GM12878 (cell line): ENCODE measurements at places on chromosomes 2 and 18.

- no peak for DNase-seq
Measured at GRCh38 chr18:2897448-2898185, 50.8 kb downstream of the EMILIN2 start.

DNA sequence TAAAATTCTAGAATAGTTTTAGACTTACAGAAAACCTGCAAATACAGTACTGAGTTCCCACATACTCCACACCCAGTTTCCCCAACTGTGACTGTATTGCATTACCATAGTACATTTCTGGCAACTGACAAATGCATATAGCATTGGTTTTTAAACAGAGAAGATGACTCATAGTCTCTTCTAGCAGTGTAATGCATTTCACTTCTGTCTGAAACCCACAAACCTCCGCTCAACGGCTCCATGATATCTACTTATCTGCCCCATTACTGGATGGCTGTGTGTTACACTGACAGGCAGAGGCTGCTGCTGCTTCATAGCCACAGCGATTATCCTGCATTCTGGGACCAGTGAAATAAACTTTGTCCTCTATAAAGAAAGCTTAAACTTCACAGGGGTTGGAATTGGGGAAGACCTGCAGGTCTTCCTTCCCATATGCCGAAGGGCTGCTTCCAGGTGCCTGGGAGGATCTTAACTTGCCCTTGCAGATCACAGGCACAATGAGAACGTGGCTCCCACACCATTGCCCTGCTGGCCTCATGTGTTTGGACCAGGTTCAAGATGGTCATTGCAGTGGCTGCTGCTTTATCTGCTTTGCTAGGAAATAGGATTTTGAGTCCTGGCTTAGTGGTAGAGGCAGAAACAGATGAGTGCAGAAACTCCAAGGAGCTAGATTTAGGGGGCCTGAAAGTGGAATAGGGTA lies 742.6 kb upstream of the HS6ST1 start:
- DNase-seq: peak; percentile 35

- DNase-seq: no peak
Measured at GRCh38 chr2:188734691-188735090, 239.5 kb upstream of the COL3A1 start.

GRCh38 chr18:10249270-10249669 lies 205.2 kb upstream of the APCDD1 start:
- DNase-seq: no peak

- DNase-seq: no peak
Measured at GRCh38 chr2:174124181-174124580, 124.2 kb downstream of the OLA1 start.

GRCh38 chr2:191675807-191676721 lies 1.9 kb upstream of the NABP1 start:
- DNase-seq: peak; percentile 94

- no peak for DNase-seq
Measured at GRCh38 chr2:71526975-71527374, 73.6 kb downstream of the DYSF start.

DNA sequence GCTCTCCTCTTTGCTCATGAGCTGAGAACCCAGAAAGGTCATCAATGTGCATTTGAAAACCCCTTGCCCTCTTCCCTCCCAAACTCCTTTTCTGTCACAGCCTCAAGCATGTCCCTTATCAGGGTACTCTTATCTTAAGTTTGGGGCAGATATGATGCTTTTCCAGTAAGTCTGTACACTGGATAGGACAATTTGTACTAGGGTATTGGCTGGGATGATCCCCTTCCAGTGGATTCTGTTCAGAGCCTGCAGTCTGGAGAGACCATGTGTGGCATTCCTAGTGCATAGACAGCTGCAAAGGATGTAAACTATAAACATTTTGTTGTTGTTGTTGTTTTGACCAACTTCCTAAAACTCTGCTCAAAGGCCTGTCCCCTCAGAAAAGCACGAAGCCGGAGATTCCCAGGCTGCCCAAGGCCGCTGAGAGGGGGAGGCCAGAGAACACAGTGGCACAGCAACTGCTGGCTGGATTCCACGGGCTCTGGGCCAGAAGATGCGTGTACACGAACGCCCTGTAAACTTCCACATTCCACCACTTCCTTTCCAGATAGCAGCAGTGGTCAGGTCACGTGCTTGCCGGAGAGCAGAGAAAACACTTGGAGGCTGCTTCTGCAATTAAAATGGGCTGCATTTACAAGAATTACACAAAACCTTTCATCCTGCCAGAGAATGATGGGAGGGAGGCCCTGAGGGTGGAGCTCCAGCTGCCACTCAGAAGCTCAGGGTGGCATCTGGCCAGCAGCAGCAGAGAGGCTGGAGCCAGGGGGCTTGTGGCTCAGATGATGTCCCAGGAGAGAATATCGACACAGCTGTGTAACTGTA lies 42.1 kb downstream of the BMP10 start:
- DNase-seq: no peak

DNA sequence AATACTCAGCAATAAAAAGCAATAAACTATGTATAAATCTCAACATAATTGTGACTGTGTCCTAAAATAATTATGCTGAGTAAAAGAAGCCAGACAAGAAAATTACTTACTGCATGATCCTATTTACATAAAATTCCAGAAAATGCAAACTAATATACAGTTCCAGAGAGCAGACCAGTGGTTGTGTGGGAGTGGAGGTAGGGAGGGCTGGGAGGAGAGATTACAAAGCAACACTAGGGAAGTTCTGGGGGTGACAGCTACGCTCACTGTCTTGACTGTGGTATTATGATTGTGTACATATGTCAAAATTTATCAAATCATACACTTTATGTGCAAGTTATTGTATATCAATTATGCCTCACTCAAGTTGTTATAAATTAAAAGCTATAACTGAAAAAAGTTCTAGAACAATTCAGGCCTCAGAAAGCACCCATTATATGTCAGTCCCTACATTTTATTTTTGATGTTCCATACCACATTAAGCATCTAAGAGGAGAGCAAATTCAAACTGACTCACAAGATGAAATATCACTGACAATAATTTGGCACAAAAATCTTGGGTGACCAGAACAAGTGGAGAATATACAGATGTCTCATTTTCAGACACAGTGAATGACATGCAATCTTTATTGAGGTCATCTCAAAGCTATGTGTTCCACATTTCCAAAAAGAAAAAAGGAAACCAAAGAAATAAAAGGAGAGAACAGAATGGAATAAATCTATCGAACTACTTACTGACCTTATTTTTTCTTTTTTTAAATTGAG lies 85.1 kb downstream of the ANTXR1 start:
- no peak for DNase-seq

DNA sequence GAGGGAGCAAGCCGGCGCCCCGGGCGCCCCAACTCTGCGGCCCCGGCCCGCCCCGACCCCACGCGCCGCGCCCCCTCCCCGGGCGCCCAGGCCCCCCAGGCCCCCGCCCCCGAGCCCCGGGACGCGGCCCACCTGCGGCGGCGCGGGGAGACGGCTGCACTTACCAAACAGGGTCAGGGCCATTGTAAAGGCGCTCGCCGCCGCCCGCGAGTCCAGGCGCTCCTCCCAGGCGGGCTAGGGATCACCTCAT lies 526 bp downstream of the CHN1 start:
- DNase-seq: no peak

DNA sequence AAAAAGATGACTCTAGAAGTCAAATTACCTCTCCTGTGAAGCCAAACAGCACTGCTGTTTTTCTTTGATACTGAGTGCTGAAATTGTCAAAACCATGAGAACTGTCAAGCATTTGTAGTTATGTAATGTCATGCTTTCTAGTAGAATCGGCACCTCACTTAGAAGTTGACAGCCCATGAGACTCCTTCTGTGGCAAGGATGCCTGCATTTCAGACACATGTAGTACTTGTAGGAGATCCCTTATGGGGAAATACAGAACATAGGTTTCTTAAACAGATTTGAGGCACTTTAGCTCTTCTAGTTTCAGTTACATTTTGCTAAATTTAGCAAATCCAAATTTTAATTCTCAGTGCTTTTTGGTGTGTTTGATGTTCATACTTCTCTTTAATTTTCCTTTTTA lies 15.7 kb downstream of the ZNF407 start:
- no peak for DNase-seq

DNA sequence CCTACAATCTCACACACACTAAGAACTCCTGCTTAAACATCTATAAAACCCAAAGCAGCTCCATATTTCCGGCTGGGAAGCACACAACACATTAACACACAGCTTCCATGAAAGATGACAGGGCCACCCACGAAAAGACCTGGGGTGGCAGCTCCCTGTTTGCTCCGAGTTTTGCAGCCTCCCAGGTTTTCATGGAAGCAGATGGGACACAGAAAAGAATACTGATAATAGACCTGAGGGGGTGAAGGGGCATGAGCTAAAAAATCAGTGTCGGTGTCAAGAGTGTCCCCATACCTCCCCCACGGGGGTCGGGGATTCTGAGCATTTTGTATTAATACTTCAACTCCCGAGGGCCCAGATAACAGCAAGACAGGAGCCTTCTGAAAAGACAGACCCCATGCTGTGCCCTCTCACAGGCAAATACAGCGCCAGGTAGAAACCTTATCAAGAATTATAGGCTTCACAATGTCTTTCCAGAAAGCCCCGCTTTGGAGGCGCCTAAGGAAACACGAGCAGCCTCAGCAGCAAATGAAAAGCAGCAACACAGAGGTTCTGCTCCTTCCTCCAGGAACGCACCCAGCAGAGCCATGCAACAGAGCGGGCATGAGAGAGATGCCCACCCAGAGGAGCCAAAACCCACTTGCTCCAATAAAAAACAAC lies 50.5 kb downstream of the ZNF516 start:
- no peak for DNase-seq

DNA sequence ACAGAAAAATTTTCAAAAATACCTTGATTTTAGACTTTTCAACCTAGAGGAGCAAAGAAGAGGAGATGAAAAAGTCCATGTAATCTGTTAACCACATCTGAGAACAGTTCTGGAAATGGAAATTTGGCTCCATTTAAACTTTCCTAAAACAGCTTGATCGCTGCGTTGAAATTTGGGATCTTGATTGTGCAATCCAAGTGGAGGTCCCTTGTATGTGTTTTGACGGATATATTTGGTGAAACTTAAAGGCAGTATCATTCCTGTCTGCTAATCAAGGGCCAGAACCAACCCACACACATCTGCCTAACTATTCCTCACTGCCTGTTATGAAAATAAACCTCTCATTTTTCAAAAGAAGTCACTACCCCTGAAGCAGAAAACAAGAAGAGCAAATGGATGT lies 46.6 kb downstream of the SPATS2L start:
- DNase-seq: no peak

- no peak for DNase-seq
Measured at GRCh38 chr18:23115683-23116096, 19.6 kb upstream of the CABLES1 start.

- DNase-seq: no peak
Measured at GRCh38 chr2:8232871-8233270, 449.0 kb upstream of the ID2 start.

GRCh38 chr18:31070206-31070605 lies 27.7 kb upstream of the DSC3 start:
- DNase-seq: no peak

- DNase-seq: no peak
Measured at GRCh38 chr2:120037995-120038541, 25.2 kb downstream of the EPB41L5 start.

GRCh38 chr18:9596226-9596625 lies 18.1 kb downstream of the PPP4R1 start:
- no peak for DNase-seq

- DNase-seq: no peak
Measured at GRCh38 chr2:157986761-157987160, 110.6 kb upstream of the ACVR1 start.

- DNase-seq: no peak
Measured at GRCh38 chr2:207501802-207502576, 27.8 kb upstream of the CREB1 start.

- no peak for DNase-seq
Measured at GRCh38 chr2:39738936-39739335, 40.1 kb downstream of the THUMPD2 start.

- DNase-seq: no peak
Measured at GRCh38 chr18:12154361-12154760, 60.7 kb downstream of the ANKRD62 start.

DNA sequence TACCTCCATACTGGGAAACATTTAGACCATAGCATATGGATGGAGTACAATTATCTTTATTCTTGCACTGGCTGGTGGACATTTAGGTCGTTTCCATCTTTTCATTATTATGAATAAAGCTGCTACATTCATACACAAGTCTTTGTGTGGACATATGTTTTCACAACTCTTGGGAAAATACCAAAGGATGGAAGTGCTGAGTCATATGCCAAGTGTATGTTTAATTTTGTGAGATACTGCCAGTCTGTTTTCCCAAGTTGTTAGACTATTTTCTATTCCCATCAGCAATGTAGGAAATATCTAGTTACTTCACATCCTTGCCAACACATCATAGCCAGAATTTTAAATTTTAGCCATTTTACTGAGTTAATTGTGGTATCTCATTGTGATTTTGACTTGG lies 91.5 kb downstream of the GALNT13 start:
- no peak for DNase-seq

DNA sequence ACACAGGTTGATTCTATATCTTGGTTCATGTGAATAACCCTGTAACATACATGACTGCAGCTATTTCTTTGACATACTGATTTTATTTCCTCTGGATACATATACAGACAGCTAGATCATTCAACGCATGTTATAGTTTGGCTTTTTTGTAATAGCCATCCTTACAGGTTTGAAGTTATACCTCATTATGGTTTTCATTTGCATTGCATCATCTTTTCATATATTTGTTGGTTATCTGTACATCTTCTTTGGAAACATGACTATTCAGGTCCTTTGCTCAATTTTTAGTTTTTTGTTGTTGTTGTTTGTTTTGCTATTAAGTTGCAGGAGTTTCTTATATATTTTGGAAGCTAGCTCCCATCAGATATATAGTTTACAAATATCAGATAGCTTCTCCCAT lies 276.2 kb upstream of the NETO1 start:
- no peak for DNase-seq

GRCh38 chr2:189137519-189137918 lies 42.0 kb downstream of the COL5A2 start:
- DNase-seq: no peak

DNA sequence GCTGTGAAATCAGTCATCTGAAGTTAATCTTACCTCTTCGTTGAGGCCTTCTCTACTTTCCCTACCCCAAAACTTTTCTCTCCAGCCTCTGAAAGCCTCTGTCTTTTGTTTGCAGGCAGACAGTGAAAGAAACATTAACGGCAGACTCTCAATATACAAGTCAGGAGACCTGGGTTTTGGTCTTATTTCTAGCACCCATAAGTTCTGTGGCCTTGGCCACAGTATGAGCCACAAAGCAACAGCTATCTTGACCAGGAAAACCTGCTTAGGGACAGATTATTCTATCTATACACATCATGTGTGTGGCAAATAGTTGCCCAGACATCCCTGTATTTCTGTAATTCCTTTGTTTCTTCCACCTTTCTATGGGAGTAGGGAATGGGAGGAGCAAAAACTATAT lies 318.3 kb downstream of the AGPS start:
- no peak for DNase-seq
